ENCODE measurements at places on chromosomes 13 and 19.

GRCh38 chr19:46254776-46255175 is 25.2 kb downstream of the IGFL1 start:
- DNase-seq: no peak

DNA sequence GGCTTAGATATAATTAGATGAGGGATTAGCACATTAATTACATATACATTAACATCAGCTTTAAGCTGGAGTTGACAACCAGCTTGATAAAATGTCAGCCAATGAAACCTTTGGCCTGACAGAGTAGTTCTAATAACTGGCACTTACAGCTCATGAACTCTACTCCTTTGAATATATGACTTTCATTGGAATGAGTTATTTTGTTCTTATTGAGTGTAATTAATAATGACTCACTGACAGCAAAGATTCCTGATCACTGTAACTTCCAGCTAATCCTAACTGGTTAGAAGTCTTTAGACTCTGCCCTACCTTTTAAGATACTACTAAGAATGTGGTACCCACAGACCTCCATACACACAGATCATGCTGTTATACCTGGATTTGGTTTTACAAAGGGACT is 41.0 kb downstream of the EFNB2 start:
- no peak for DNase-seq

GRCh38 chr19:29768166-29768565 is 43.6 kb upstream of the CCNE1 start:
- DNase-seq: no peak

GRCh38 chr19:3554254-3555083 is 2.9 kb downstream of the MFSD12 start:
- no peak for DNase-seq

GRCh38 chr19:14081797-14082674 is 3.5 kb downstream of the C19orf67 start:
- no peak for DNase-seq

GRCh38 chr13:25232937-25233515 is 54.3 kb downstream of the MTMR6 start:
- DNase-seq: no peak

- no peak for DNase-seq
Observed at GRCh38 chr19:5080030-5080654, 111.2 kb downstream of the KDM4B start.

GRCh38 chr19:50039968-50040367 is 14.2 kb downstream of the ZNF473 start:
- DNase-seq: no peak

DNA sequence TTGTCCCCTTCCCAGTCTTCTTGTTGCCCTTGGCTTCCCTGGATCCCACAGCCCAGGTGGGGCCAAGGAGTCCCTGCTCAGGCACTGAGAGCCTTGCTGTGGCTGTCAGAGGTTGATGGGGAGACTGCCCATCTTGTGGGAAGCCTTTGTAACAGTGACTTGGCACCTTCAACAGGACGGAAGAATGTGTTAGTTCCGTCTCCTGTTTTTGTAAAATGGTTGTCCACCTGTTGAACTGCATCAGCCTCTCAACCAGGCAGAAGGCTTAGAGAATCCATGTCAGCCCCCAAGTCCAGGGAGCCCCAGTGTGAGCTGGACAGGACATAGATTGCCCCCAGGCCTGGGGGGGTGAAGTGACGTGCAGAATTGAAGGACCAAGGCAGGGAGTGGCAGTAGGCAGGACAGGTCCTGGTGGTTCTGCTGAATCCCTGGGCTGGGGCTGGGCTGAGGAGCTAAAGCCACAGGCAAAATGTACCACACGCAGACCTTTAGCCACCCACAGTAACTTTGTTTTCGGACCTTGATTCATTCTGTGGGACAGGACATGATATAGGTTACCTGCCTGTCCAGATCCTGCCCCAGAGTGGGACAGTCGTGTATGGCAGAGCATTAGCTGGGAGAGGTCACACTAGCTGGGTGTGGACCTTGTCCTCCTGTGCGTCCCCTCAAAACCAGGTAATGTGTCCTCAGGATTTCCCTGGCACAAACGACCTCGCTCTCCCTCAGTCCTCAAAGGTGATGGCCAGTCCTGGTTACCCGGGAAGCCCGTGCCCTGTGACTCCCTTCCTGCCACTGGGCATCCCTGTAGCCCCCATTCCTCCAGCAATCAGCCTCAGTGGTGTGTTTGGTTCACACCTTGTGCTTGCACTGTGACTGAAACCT is 47.0 kb downstream of the GATAD2A start:
- DNase-seq: no peak

GRCh38 chr19:3932931-3933810 is at the start of gene NMRK2:
TSS of gene NMRK2 (plus strand) at chr19:3933069. CDS start at chr19:3933672, 603 bp downstream.
- DNase-seq: no peak

GRCh38 chr13:40986101-40986856 is 32.8 kb downstream of the ELF1 start:
- no peak for DNase-seq

DNA sequence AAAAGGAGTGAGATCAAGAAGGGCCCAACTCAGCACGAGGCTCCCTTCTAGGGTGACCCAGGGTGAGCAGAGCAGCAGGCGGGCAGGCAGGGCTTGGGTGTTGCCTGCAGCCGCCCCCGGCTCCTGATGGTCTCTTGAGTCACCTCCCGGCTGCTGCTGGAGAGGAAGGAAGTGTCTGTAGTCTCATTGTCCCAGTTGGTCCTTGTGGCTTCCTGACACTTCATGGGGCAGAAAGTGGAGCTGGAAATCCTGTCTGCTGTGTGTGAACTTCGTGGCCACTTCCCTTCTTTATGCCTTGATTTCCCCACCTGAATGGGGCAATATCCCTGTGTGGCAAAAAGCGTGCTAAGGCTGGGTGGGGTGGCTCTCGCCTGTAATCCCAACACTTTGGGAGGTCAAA is 2.5 kb downstream of the MAP1S start:
- DNase-seq: no peak

Data from right renal pelvis (tissue), 4 donors.